ENCODE measurements at places on chromosomes 2 and 18. TPM values are rescaled to one million over a fixed set of nuclear protein-coding genes. Genes with fewer than 3 reads are reported as not detected.

The ELOA2 gene
- total RNA-seq, result not detected

The KCNJ3 gene
- 0.05 TPM for total RNA-seq

The ECEL1 gene
- 0.10 TPM for total RNA-seq

The CDH2 gene
- 21.2 TPM for total RNA-seq

The ST6GAL2 gene
- not detected for total RNA-seq

The REG3G gene
- total RNA-seq, result not detected

The COL6A3 gene
- 9.1 TPM for total RNA-seq

- no peak for DNase-seq
Observed at GRCh38 chr2:218476676-218477075, 57.8 kb downstream of the VIL1 start.

DNA sequence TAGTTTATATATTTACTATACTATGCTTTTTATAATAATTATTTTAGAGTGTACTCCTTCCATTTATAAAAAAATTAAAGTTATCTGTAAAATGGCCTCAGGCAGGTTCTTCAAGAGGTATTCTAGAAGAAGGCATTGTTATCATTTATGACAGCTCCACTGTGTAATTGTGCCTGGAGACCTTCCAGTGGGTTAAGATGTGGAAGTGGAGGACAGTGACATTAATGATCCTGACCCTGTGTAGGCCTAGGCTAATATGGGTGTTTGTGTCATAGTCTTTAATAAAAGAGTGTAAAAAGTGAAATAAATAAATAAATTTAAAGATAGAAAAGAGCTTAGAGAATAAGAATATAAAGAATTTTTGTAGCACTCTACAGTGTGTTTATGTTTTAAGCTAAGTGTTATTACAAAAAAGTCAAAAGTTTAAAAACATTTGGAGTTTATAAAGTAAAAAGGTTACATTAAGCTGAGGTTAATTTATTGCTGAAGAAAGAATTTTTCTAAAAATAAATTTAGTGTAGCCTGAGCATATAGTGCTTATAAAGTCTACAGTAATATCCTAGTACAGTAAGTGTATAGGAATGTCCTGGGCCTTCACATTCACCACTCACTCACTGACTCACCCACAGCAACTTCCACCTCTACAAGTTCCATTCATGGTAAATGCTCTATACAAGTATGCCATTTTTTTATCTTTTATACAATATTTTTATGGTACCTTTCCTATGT lies 190.0 kb upstream of the SESTD1 start:
- peak; percentile 29 for DNase-seq

GRCh38 chr2:13480057-13480456 lies 763.3 kb downstream of the TRIB2 start:
- no peak for DNase-seq

DNA sequence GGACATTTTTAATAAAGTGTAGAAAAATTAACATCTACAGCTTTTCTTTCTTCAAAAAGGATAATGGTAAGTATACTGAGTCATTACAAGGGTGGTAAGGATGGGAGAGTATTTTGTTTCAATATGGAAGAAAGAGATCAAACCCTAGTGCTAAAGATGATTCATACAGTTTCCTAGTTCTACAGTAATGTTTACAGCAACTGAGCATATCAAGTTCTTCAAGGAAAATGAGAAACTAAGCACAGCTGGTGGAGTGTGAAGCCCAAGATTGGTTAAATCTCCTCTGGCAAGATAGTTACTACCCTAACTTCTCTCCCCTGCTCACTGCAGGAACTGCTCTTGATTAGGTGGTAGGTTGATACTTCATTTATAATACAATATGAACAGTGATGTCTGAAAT lies 467.5 kb downstream of the XIRP2 start:
- DNase-seq, result peak; percentile 1

Data from myocyte (in vitro differentiated cells).